Activated naive CD4-positive, alpha-beta T cell (primary cell): ENCODE measurements at places on chromosomes 11 and 22.

DNA sequence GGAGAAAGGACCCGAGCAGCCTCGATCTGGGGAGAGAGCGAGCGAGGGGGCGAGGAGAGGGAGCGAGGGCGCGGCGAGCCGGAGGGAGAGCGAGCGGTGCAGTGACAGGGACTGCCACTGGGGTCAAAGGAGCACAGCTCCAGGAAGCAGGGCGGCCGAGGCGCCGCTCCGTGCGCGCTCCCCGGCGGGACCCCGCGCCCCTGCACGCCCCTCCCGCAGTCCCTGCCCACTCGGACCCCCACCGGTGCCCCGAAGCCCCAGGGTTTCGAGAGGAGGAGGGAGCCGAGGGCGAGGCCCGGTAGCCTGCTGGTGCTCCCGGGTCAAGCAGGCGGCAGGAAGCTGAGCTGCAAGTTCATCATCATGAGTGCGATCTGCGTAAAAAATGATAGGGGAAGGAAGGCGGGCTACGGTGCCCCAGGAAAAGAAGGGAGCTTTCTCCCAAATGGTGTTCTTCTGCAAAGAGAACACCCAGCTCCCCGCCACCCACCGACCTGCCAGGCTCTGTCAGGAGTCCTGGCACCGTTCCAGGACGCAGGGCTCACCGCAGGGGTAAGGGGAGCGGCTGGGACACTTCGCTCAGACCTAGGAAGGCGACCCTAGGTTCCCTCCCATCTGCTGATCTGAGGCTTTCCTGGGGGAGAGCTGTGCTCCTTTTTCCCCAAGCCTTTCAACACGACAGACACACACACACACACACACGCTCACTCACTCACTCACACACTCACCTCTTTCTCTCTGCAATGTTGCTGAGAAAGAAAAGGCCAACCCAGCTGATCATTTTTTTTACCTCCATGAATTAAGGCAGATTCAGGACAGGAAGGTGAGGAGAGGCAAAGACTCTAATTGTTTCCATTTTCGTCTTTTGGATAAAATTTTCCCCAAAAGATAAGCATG is at the start of gene MPPED2:
Gene MPPED2 (minus strand): TSS at position 103 of the 894 bp plus-strand sequence. CDS start 5,980 bp downstream, outside the sequence.
- no peak for DNase-seq

- no peak for DNase-seq
These were observed 206.3 kb downstream of the SNX19 start for GRCh38 chr11:130710021-130710420.

DNA sequence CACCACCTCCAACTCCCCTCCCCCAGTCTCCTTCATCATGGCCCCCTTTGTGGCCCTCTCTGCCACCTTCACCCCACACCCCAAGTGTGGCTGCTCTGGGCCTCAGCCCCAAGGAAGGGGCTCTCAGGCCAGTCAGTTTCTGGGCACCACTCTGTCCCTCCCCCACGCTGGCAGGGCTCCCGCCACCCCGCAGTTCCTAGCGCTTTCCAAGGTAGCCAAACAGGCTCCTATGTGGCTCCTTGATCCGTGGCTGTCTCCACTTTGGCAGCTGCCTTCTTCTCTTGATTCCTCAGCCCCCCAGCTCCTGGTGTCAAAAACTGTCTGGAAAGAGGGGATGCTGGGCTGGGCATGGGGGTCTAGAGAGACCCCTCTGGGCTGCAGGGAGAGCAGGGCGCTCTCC is 10.4 kb upstream of the CACNA1I start:
- no peak for DNase-seq

DNA sequence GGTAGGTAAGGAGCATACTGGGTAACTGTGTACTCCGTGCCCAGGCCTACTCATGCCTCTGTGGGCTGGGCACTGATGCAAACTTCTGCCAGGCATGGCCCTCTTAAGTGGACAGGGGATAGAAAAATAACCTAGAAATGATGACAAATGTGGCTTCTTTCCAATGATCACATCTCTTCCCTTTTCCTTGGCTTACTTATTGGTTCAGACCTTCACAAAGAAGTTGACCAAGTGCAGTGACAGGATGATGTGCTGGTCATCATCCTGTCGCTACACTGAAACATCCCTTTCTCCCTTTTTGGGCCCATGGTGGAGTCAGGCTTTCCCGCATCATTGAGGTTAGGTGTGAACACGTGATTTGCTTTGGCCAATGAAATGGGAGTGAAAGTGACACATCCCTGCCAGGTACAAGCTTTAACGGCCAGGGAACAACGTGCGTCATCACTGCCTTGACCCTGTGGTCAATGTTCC is 31.8 kb upstream of the APOBEC3A start:
- DNase-seq = no peak

DNA sequence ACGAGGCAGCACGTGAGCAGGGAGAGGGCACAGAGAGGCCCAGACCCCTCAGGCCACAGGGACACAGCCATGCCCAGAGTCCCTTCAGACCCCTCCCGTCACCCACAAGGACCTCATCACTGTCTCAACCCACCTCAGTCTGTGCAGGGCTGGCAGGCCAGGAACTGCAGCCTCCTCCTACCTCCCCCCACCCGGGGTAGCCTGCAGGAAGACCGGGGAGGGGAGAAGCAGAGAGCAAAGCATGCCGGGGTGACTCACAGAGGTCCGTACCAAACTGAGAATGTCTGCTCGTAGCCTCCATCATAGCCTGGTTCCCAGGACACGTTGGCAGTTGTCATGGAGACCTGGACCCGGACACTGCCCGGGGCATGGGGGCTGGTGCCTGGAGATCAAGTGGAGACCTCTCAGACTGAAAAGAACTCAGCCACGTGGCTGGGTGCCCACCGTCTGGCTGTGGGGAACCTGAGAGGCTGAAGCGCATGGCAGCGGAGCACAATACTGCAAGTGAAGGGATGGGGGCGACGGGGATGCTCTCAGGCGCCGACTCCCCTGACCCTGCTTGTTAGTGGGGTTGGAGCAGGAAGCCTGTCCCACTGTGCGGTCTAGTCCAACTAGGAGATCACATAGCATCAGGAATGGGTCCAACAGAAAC is 27.2 kb downstream of the IGSF9B start:
- no peak for DNase-seq

DNA sequence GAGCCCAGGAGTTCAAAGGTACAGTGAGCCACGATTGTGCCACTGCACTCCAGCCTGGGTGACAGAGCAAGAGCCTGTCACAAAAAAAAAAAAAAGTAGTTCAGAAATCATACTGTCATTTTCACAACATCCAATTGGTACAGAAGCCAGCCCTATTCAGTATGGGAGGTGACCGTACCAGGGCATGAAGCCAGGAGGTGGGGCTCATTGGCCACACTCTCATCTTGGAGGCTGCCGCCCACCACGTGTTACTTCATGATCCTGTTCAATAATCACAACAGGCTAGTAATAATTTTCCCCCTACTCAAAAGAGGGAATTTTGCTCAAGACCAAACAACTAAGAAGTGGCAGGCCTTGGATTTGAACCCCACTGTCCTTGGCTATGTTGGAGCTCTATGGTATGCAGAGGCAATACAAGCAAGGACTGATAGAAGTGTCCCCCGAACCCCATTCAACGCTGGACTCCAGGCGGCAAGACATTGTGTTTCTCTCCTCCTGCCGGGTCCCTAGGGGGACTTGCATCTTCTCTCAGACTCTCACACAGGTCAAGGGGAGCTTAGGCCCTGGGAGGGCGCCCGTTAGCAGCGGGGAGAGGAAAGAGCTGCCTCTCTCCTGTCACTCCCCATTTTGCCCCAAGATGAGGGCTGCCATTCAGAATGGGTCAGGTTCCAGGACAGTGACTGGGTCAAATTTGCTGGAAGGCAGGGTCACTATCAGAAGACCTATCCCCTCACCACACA is 40.2 kb upstream of the EMID1 start:
- DNase-seq = no peak

DNA sequence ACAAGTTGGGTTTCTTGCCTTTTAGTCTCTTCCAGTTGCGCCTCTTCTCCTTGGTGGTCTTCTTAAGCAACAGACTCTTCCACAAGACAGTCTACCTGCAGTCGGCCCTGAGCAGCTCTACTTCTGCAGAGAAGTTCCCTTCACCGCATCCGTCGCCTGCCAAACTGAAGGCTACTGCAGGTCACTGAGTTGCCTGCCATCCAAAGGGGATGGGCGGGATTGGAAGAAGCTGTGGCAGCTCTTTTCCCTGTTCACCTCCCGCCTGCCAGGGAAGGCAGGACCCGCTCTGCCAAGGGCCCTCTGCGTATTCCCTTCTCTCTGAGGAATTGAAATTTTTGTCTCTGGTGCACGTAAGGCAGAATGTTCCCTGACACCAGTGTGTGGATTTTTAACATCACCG is 9.2 kb upstream of the STT3A start:
- DNase-seq = no peak

- DNase-seq = no peak
These were observed 16.2 kb downstream of the SLC37A2 start for GRCh38 chr11:125079151-125079877.
